Neural cell (in vitro differentiated cells): ENCODE measurements at places on chromosomes 16 and 17. TPM values are rescaled to one million over a fixed set of nuclear protein-coding genes. Genes with fewer than 3 reads are reported as not detected.

DRC7 gene
- polyA plus RNA-seq = 0.10 and 1.4 TPM in 2 replicates

TP53TG3 gene
- polyA plus RNA-seq = not detected in 2 replicates

KRT12 gene
- not detected in 2 replicates for polyA plus RNA-seq

SLC6A2 gene
- not detected in 2 replicates for polyA plus RNA-seq

PPP1R1B gene
- polyA plus RNA-seq = 1.8 and 3.5 TPM in 2 replicates

CACNG3 gene
- polyA plus RNA-seq = not detected in 2 replicates

PRSS36 gene
- 1.5 and 2.0 TPM in 2 replicates for polyA plus RNA-seq

ITGAD gene
- polyA plus RNA-seq = not detected in 2 replicates

PRSS33 gene
- polyA plus RNA-seq = not detected in 2 replicates

WNT9B gene
- polyA plus RNA-seq = not detected in 2 replicates

KCNAB3 gene
- 5.6 and 7.6 TPM in 2 replicates for polyA plus RNA-seq

CLEC18B gene
- polyA plus RNA-seq = 1.6 and 3.4 TPM in 2 replicates

TEKT1 gene
- 0.06 TPM in 1 of 2 replicates, not detected in the other for polyA plus RNA-seq

SLFN14 gene
- polyA plus RNA-seq = not detected in 2 replicates

ARHGAP23 gene
- polyA plus RNA-seq = 1.6 and 2.1 TPM in 2 replicates

SLFN13 gene
- 0.20 TPM in 1 of 2 replicates, not detected in the other for polyA plus RNA-seq

PYDC1 gene
- polyA plus RNA-seq = not detected in 2 replicates

GPR179 gene
- polyA plus RNA-seq = not detected in 2 replicates

ARL4D gene
- 10.6 and 17.0 TPM in 2 replicates for polyA plus RNA-seq

CTF1 gene
- not detected in 2 replicates for polyA plus RNA-seq

FOXN1 gene
- not detected in 2 replicates for polyA plus RNA-seq

COQ7 gene
- polyA plus RNA-seq = 38.5 and 47.0 TPM in 2 replicates

ANKRD40CL gene
- not detected in 2 replicates for polyA plus RNA-seq

AIPL1 gene
- not detected in 2 replicates for polyA plus RNA-seq

C16orf54 gene
- polyA plus RNA-seq = not detected in 2 replicates

KRTAP4-3 gene
- not detected in 2 replicates for polyA plus RNA-seq

ITGAX gene
- polyA plus RNA-seq = not detected in 2 replicates

TAT gene
- 0.14 TPM in 1 of 2 replicates, not detected in the other for polyA plus RNA-seq

AGRP gene
- polyA plus RNA-seq = not detected in 2 replicates

KCTD2 gene
- 29.9 and 32.8 TPM in 2 replicates for polyA plus RNA-seq

UBFD1 gene
- polyA plus RNA-seq = 94.3 and 109 TPM in 2 replicates

KRTAP16-1 gene
- polyA plus RNA-seq = not detected in 2 replicates

GPR139 gene
- 0.52 TPM in 1 of 2 replicates, not detected in the other for polyA plus RNA-seq

HOXB6 gene
- not detected in 2 replicates for polyA plus RNA-seq

HES7 gene
- polyA plus RNA-seq = 7.3 and 15.3 TPM in 2 replicates

KRTAP1-5 gene
- not detected in 2 replicates for polyA plus RNA-seq

CCL7 gene
- not detected in 2 replicates for polyA plus RNA-seq

ZP2 gene
- not detected in 2 replicates for polyA plus RNA-seq

CUEDC1 gene
- polyA plus RNA-seq = 25.5 and 27.0 TPM in 2 replicates

SLX4 gene
- polyA plus RNA-seq = 2.9 and 4.8 TPM in 2 replicates

CLEC10A gene
- polyA plus RNA-seq = not detected in 2 replicates

TBC1D28 gene
- polyA plus RNA-seq = 2.1 and 2.2 TPM in 2 replicates

RHBDL3 gene
- polyA plus RNA-seq = 0.25 and 0.50 TPM in 2 replicates

PEMT gene
- 64.2 and 71.7 TPM in 2 replicates for polyA plus RNA-seq

SNRNP25 gene
- polyA plus RNA-seq = 45.3 and 46.4 TPM in 2 replicates

KCNG4 gene
- not detected in 2 replicates for polyA plus RNA-seq

C16orf86 gene
- polyA plus RNA-seq = 1.4 and 2.4 TPM in 2 replicates

SMIM22 gene
- polyA plus RNA-seq = not detected in 2 replicates

RNF112 gene
- 33.3 and 34.7 TPM in 2 replicates for polyA plus RNA-seq

KRT24 gene
- polyA plus RNA-seq = 0.83 TPM in 1 of 2 replicates, not detected in the other

NAGS gene
- 0.50 TPM in 1 of 2 replicates, not detected in the other for polyA plus RNA-seq

APOBR gene
- 0.06 TPM in 1 of 2 replicates, not detected in the other for polyA plus RNA-seq

RNFT1 gene
- polyA plus RNA-seq = 86.9 and 101 TPM in 2 replicates
